ENCODE measurements at places on chromosomes 12 and 14.

- DNase-seq: no peak
Observed at GRCh38 chr12:77685901-77686300, 144.8 kb upstream of the NAV3 start.

DNA sequence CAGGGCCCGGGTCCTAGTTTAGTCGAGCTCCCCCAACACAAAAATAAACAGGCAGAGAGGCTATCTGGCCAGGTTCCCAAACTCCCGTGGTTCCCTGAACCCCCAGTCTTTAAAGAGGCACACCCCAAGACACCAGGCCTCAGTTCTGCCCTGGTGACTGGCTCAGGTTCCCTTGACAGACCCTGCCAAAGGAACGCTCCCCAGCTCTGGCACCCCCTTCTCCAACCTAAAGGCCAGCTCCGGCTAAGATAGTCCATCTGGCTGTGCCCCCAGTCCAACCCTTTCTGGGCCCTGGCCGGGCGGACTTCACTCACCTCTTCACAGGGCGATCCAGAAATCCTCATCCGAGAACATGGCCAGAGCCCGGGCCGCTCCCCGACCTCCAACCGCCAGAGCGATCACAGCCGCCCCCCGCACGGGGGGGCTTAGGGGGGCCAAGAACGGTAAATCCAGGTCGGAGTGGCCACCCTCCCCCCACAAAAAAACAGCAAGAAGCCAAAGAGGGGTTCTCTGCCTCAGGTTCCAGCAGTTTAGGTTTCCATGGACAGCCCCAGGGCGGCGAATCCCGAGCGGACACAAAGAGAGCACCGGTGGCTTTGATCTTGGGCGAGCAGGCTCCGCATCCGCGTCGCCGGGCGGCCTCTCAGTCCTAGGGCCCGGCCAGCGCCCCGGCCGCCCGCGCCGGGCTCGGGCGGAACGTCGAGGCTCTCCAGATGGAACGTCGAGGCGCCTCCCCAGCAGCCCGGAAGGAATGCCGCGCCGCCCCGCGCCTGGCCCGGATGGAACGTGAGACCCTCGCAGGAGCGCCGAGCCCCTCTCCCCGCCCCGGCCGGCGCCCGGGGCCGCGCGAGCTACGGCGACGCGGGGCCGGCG is 1.1 kb downstream of the KMT2D start:
- peak; percentile 29 for DNase-seq

- DNase-seq: no peak
Observed at GRCh38 chr12:25424211-25424731, 128.8 kb downstream of the LMNTD1 start.

DNA sequence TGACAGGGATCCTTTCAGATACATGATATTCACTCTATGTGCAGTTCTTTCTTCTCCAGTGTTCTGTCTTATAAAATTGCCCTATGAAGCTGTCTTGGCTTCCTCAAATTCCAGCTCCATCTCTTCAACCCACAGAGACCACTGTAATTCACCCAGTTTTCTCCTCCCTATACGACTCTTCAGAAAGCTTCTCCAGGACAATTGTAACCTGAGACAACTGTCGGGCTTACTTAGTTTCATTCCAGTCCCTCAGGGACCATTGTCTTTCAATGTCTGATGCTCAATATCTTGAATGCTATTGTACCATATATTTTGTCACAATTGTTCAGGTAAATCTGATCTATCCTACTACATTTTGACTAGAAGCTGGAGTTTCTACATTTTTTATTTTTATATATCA is 345.3 kb downstream of the RPL10L start:
- no peak for DNase-seq

DNA sequence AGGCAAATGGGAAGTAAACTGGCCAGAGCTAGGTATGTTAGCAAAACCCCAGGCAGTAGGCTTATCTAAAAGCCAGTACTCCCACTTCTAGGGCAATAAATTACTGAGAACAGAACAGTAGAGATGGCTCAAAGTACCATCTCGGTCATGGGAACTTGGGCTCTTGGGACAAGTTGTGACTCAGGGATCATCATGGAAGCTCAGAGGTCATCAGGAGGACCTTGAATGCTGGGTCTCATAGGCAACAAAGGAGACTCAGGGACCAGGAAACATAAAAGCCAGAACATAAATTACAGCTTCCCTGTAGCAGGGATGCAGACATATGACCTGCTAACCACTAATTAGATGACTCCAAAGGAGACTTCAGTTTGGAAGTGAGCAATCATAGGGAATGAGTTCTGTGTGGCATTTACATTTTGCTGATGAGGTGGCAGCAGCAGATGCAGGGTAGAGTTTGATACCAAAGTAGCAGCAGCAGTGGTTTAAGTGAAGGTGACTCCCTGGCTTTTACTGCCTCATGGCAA is 97.6 kb upstream of the SCAF11 start:
- no peak for DNase-seq

DNA sequence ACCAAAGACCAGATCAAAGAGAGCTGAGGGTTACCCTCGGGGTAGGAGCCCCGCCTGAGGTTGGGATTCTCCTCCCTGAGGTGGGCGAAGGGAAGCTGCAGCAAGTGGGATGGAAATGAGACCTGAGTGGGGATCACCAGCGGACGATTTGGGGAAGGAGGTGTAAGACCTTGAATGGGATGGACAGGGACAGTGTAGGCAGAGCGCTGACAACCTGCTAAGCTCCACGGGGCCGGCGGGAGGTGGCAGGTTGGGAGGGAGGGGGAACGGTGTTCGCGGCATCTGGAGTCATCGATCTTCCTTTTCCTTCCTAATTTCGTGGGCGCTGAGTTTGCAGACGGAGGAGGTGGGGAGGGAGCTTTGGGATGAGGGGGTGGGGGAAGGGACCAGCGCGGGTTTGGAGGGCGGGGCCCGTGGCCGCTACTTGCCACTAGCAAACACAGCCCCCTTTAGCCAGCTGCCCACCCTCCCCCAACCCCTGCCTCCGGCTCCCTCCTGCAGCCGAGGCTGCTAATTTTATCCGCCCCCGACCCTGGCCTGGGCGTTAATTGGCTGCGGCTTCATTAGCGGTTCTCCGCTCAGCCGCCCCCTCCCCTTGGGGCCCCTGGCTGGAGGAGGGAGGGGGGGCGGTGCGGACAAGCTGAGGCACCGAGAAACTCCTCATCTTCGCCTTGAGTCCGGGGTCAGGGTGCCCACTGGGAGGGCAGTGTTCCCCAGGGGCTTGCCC is 2.8 kb upstream of the SHMT2 start:
- no peak for DNase-seq

GRCh38 chr14:75418850-75419768 is 8.7 kb upstream of the JDP2 start:
- no peak for DNase-seq

GRCh38 chr12:39603065-39603464 is 16.5 kb downstream of the ABCD2 start:
- no peak for DNase-seq

DNA sequence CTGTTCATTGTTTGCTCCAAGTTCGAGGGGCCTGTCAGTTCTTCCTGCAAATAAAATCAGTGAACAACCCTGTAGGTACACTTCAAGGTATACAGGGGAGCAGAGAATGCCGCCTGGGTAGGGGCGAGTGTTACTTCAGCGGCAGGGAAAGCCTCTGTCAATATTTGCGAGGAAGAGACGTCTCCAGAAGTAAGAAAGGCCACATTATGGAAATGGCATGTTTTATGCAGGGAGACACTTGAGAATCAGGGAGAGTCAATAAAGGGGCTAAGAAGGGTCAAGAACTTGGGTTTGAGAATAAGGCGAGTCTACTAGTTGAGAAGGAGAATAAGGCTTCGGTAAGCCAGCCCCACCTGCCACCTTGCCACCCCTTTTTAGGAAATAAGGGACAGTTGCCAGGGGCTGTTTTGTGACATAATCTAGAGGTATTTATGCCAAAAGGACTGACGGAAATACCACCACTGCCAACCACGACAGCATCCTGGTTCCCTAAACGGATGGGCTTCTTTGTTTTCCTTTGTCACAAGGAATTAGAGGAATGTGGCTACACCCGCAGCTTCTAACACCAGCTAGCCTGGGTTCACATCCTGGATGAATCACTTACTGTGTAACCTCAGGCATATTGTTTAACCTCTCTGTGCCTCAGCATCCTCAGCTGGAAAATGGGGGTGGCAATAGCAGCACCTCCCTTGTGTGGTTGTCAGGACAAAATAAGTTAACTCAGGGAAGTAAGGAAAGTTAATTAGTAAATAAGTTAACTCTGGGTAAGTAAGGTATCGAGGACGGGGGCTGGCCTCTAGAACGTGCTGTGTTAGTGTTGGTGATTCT is 67.7 kb downstream of the EID3 start:
- peak; percentile 70 for DNase-seq

DNA sequence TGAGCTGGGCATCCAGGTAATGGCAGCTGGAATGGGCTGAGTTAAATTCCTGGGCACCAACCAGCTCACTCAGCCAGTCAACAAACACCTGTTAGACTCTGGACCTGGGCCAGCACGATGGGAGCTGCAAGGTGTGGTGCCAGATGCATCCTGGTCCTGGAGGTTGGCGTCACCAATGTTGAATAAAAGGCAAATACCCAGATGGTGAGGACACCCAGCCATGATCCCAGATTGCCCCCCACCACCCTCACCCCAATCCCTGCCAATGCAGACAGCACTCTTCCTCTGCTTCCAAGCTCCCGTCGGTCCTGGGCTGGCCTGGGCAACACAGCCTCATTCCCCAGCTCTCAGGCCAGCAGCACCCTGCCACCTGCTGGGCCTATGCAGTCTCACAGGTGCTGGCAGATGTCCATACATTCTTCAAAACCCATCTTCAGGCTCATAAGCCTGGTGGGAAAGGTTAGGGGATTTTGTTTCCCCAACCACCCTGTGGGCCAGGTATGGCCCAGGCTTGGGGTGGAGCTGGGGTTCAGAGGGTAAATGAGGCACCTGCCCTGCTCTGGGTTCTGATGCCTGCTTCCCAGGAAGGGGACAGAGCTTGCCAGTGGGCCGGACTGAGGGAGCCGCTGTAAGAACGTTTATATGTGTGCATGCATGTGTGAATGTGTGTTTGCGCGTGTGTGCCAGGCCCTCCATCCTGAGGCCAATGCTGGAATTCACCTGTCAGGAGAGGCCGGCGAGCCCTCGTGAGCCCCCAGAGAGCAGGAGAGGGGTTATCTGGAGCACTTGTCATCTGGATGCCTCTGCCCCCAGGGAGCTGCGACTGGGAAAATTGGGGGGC is 58.0 kb downstream of the LGMN start:
- peak; percentile 56 for DNase-seq

- no peak for DNase-seq
Observed at GRCh38 chr12:7096979-7097378, 4.7 kb upstream of the C1R start.

DNA sequence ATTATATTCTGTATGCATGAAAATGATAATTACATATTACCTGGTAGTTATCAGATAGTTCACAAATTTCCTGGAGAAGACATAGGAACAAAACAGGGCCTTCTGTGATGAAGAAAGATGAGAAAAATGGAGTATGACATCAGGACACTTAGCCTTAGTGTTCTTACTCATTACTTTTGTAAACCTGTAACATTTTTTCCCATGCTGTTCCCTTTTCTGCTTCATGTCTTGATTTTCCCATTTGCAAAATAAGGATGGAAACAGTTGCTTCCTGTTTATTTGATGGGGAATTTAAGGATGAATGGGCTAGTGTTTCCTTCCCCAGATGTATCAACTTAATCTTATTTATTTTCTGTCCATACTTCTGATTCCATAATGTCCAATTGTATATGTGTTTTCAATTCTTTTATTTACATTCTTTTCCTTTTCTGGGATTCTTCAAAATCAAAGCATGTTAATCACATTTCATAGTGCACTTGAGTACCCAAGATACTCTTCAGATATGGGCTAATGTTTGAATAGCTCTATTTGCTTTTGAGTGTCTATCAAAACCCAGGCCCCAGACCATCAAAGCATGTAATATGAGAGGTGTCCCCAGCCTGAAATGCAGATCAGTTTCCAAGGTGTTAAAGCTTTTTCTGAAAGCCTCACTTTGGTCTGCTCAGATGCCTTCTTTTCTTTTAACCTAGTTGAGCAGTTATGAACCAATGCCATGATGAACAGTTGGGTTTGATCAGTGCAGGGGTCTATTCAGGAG is 260.5 kb downstream of the RAD51B start:
- no peak for DNase-seq

DNA sequence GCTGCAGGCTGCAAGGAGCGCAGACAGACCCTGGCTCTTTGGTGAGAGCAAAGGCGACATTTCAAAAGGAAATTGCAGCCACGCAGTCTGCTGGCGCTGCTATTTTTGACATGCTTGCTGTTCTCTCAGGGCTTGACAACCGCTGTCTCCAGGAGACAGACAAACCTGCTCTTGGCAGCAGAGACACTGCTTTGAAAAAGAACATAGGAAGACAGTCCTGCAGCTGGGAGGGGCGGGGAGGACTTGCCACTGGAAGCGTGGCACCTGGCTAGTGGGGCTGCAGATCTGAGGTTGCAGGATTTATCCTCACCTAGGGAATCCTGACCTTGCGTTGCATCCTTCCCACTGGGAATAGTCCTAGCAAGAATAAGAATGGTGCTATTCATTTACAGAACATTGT is 91.8 kb upstream of the KCNA1 start:
- DNase-seq: no peak

DNA sequence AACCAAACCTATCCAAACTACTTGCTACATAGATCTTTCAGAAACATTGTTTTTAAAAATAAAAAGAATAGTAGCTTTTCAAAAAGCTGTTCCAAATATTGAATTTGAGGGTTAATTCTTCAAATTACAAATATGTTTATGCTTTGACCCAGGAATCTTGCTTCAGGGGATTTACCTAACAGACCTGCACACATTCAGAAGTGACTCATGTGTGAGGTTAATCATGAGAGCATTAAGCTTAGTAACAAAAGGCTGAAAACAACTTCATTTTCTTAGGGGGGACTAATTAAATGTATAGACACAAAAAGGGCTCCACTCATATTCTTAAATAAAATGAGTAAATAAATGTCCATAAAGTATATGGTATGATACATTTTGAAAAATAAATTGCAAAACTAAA is 672.4 kb upstream of the FLRT2 start:
- no peak for DNase-seq

GRCh38 chr12:13243516-13244070 is 47.1 kb downstream of the EMP1 start:
- DNase-seq: no peak

GRCh38 chr12:121804417-121805111 is 755 bp downstream of the SETD1B start:
- no peak for DNase-seq

DNA sequence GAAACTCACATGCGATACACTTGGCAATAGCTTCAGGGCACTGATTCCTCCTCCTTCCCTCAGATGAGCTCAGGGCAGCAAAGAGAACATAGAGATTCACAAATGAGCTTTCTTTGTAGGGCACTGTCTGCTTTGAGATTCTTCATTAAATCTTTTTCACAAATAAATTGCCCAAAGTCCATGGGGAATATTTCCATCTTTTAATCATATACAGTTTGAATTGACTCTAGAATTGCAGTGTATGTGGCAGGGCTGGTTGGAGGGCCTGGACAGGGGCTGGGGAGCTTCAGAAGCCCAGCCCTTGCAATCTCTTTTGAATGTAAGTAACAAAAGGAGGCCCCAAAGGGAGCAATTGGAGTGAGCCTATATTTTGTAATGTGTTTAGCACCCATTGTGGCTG is 197.5 kb downstream of the NOVA1 start:
- no peak for DNase-seq
